ENCODE measurements at places on chromosomes 5 and 9.

- no peak for DNase-seq
Measured at GRCh38 chr5:135151256-135151655, 117.2 kb upstream of the PITX1 start.

GRCh38 chr5:126965061-126965475 lies 65.3 kb downstream of the MARCHF3 start:
- no peak for DNase-seq

DNA sequence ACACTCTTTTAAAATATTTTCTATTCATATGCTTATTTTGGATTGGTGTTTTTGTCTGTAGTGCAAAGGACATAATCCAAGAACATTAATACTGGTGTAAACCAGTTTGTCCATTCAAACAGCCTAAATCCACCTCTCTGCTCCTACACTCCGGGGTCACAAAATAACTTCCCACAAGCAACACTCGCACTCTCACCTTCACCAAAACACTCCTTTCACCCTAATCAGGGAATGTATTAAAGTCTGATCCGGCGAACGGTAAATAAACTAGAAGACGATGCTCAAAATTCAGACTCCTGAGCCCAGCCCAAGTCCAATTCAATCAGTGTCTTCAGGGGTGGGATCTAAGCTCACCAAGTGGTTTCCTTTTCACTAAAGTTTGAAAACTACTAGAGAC lies 649 bp downstream of the AP3B1 start:
- no peak for DNase-seq

- DNase-seq: no peak
Measured at GRCh38 chr5:61273279-61273975, 58.6 kb upstream of the ZSWIM6 start.

DNA sequence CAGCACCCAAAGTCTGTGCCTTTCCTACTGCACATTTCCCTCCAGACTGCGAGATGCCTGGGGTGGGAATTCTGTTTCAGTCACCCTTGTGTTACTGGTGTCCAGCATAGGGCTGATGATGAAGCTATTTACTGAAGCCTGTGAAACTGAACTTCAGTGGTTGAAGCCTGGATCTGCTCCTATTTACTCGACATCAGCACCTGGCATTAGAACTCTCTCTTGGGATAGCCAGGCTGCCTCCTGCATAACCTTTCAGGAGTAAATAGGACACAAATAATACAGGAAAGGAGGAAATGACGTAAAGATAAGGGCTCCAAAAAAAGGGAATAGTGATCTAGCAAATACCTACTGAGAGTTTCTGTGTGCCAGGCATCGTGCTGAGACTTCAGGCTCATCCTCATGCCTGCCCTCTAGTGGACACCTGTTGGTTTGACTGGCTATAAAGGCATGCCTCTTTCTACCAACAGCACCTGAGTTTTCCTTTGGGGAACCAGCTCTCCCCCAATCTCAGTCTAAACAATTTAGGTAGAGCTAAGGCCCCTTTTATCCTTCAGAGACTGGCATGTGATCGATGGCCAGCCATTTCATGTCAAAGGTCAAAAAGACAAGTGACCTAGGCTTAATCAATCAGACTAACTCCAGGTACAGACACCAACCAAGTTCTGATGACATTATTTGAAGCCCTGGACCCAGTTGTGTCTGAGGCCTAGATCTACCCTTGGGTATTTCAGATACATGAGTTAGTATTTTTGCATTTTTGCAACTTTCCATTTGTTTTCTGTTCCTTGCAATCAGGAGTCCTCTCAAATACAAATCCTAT lies 192.1 kb upstream of the TRIM32 start:
- peak; percentile 51 for DNase-seq

DNA sequence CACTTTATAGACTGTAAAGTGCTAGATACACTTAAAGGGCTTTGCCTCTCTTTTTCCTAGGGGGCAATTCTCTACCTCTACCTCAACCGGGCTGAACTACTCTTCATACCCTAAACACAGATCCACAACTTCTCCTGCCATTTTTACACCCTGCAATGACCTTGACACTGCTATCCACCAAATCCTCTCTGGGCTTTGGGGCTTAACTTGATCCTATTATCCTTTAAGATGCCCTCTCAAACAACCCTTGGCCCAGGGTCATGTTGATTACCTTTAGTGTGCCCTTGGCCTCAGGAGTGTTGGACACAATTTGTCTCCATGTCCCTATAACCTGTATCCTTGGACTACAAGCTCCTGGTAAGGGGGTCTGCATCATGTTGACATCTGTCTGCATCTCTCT lies 19.5 kb downstream of the ANXA6 start:
- DNase-seq: no peak

DNA sequence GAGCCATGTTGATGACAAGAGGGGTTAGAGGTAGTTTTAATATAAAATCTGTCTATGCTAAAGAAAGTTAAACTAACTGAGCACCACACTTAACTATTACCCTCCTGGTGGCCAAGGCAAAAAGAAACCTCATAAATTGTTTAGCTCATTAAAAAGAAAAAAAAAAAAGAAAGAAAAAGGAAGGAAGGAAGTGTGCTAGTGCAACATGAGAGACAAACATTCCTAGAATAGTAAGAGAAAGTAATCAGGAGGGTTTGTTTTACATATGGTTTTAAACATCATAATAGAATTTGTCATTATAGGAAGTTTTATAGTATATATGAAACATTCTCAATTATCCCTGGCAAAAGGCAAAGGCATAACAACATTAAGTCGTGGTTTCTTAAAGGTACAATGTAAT lies 152.3 kb downstream of the SNX18 start:
- DNase-seq: no peak

DNA sequence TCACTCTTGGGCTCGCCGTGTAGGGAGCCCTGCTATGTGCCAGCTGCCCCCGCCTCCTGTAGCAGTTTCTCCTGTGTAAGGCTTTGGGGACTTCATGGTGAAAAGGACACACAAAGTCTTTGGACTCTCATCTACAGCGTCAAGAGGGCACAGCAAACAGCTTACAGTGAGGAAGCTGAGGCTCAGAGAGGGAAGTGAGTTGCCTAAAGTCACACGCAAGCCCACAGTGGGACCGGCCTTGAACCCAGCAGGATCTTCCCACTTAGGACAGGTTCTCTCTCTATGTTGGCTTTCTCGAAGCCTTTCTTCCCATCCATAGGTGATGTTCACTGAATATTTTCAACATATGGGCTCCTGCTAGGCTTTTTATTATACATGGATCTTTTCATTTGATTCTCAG lies 9.8 kb upstream of the PRRX2 start:
- no peak for DNase-seq

DNA sequence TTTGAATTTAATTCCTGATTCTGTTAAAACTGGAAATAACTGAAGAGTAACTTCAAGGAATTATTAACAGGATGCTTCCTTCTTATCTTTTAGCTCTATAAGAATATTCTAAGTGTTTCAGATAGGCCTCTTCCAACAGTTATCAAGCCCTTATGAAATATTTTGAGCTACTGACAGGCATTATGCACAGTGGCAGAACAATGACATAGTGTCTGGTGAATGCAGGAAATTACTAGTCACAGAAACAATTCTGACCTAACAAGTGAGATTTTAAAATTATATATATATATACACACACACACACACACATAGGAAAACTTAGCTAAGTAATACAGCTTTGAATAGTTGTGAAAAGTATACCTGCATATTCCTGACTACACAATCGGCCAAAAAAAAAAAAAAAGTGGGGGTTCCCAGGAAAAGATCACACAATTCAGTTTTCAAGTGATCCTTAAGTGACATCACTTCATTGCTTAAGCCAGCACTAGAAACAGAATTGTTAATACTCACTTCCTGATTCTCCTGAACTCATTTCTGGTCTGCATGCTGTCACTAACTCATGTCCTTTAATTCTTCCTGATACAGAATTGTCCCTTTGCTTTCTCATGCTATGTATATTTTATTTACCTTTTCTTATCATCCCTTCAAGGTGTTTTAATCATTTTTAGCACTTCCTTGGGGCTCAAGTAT lies 77.3 kb downstream of the SLC25A46 start:
- DNase-seq: no peak

DNA sequence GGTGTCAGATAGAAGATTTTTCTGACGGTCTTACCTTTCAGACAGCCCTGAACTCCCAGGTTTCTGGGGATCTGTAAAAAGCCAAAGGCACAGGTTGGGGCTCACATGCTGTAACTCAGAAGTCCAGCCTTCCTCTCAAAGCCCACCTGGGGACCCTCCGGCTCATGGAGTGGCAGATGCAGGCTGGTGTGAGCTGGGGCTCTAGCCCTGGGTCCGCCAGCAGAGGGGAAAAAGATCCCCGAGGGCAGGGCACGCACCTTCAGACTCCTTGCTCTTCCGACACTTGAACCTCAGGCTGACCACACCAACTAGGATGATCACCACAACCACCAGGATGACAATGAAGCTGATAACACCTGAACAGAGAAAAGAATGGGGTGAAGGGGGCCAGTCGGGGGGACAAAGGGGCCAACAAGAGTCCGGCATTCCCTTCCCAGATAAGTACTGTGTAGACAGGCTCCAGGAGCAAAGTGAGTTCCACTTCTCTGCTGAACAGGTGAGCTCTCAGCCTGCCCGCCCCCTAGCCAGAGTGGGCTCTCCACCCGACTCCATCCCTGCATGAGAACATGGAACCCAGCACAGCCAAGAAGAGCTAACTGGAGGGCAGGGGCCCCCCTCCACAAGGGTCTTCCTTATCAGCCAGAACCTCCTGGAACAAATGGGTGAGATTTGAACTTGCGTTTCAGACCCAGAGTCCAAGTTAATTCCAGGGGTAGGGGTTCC lies 7.8 kb downstream of the ECSCR start:
- no peak for DNase-seq

- DNase-seq: no peak
Measured at GRCh38 chr5:67510204-67510603, 313.6 kb upstream of the CD180 start.

DNA sequence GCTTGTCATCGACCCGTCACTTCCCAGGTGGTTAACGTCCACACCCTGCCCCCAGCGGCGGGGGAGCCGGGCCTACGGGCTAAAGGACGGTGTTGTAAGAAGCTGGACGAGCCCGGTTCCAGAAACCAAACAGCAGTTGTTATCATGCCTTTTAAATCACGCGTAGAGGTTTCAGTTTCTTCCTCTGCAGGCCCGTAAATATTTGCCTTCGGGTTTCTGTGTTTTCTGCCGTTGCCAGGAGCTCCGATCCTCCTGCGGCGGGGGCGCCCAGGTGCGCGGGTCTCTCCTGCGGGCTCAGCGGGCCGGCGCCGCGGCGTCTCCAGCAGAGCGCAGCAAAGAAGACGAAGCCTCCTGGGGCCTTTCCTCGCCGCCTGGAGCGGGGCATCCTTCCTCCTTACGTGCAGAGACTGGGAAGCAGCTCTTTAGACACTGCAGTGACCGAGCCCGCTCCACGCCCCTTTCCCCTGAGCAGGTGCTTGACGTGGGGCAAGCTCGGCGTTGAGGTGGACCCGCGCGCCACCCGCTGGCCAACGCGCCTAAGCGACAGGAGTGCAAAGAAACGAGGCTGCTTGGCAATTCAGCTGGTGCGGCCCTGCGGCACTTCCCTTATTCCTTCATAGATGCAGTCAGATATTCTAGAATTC lies 21.8 kb upstream of the TTC1 start:
- DNase-seq: peak; percentile 55

DNA sequence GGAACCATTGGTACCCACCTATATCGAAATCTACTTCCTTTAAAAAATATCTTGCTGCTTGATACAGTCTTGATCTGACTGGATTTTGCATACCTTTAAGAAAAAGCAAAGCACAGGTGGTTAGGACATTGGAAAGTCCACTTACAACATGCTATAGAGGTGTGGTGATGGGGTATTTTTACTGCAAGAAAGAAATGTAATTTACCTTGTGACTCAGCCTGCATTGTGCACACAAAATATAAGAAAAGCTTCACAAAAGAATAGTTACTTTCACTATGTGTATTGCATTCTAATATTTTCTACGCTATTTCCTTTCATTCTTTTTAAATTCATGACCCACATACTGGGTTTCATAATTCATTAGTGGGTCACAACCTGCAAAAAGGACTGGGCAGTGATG lies 236.2 kb upstream of the RASEF start:
- DNase-seq: no peak

DNA sequence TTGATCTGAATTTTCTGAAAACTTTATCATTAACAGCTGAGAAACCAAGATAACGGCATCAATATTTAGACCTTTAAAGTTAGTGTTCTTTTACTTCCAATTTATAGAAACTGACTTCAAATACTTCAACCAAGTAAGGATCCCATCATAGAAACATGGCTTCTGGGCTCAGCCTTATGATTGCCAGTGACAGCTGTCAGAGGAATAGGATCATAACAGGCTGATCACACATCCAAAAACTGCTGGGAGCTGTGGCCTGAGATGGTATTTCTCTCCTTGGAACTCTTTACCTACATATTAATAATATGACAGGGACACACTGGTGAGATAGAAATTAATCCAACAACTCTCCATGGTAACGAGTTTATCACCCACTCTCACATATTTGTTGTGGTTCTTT lies 448.3 kb upstream of the NMUR2 start:
- no peak for DNase-seq

DNA sequence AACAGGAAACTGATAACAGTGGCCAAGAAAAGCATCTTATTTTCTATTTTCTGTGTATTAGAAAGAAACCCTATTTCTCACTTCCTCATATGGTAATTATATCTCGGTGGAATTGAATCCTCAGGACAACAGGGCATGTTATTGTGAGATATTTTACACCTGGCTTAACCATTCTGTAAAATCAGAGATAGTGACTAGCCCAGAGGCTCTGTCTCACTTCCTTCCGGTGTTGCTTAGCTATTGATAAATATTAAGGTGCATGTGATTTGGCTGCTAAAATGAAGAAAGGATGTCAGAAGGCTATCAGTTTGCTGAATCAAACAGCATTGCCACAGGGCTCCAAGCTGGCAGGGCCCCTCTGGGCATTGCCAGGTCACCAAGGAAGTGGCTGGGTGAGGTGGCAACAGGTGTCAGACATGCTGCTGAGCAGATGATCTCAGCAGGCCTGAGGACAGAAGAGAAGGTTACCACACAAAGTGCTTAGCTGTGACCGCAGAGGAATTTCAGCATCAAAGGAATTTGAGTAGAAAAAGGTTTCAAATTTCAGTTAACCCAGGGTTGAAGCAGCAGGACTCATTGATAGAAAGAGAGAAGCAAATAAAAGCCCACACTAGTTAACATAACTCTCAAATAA lies 330.7 kb downstream of the PDE4D start:
- DNase-seq: no peak

DNA sequence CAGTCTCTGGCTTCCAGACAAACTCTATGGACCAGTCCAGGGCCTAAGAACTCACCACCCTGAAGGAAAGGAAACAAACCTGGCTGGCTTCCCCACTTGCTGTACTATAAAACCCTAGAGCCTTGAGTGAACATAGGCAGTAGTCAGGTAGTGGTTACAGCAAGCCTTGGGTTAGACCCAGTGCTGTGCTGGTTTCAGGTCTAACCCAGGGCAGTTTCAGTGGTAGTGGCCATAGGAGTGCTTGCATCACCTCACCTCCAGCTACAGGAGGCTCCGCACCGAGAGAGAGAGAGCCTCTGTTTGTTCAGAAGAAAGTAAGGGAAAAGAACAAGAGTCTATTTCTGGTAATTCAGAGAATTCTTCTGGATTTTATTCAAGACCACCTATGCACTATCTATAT lies 714.1 kb upstream of the CDH10 start:
- DNase-seq: no peak

- DNase-seq: no peak
Measured at GRCh38 chr5:42813533-42813932, 1.8 kb upstream of the SELENOP start.

GRCh38 chr9:134177186-134177585 lies 12.8 kb upstream of the RNU6ATAC start:
- no peak for DNase-seq

GRCh38 chr5:99019812-99020697 lies 91.2 kb upstream of the CHD1 start:
- peak; percentile 38 for DNase-seq

GRCh38 chr9:119289740-119290433 lies 79.3 kb downstream of the BRINP1 start:
- DNase-seq: peak; percentile 26

Measured in NCI-H460 (cell line).